ENCODE measurements at places on chromosomes 16 and 17.

DNA sequence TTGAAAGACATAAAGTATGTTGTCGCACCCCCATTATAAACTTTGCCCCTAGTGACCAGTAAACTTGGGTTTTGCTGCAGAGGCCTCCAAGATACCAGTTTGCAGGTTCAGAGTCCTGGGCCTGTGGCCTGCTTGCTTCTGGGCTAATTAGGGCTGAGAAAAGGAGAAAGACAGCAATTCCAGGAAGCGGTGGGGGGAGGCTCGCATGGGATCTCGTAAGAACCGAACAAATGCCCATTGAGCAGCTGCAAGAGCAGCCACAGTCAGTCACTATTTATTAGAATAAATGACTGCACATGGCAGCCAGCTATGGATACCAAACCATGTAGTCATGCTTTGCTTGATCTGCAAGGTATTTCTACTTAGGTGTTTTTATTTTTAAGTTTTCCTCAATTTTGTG lies 4.9 kb downstream of the SHISA9 start:
- DNase-seq, result no peak

- no peak for DNase-seq
Measured at GRCh38 chr16:9115277-9115676, 23.8 kb downstream of the HAPSTR1 start.

GRCh38 chr16:2798723-2799204 lies 494 bp downstream of the PRSS41 start:
- no peak for DNase-seq

DNA sequence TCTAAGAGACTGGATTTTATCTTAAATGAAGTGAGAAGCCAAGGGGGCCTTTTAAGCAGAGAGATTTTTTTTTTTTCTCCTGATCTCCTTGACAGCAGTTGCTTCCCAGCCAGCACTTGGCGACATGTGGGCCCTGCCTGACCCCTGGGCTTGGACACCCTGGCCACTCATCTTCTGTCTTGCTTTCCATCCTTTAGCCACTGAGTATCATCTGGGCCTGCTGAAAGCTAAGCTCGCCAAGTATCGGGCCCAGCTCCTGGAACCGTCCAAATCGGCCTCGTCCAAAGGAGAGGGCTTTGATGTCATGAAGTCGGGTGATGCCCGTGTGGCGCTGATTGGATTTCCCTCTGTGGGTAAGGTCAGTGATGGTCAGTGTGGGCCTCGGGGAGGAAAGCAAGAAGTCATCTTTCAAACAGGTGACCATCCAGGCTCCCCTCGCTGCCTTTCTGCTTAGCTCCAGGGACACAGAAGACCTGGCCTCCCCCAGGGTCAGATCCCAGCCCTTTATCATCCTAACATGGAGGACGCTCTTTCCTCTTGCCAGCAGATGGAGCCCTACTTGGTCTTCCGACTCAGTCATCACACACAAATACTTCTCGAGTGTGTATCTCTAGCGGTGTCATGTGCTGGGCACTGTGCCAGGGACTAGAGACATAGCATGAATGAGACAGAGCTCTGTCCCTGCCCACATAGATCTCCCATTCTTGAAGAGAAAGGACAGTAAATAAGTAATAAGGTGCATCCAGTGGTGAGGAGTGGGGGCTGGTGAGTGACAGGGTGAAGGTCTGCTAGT lies 6.1 kb downstream of the DRG2 start:
- DNase-seq, result no peak

DNA sequence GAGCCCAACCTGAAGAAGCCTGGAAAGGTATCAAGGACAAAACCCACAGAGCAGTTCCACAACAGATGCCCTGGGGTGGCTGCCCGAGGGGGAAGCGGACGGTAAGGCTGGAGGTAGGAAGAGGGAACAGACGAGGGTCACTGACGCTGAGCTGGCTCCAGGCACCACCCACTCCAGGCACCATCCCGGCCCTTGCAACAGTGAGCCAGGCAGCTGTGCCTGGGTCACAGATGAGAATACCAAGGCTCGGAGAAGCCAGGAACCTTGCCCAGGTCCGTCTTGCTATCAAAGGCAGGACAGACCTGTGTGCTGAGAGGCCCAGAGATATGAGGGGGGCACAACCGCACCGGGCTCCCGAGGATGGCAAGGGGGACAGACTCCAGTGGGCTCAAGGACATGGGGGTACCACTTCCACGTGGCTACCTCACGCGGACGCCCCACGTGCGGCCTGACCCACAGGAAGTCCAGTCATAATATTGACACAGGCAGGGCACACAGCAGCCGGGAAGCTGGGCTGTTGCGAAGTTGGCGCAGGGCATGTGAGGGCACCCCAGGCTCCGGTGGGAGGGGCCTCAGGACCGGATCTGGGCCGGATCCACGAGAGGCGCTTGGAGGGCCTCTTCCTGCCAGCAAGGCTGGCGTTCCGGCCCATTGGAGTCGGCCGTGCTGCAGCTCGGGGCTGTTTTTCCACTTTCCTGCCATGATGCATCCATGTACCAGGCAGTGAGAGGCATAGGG lies 29.9 kb downstream of the PEMT start:
- DNase-seq, result no peak

DNA sequence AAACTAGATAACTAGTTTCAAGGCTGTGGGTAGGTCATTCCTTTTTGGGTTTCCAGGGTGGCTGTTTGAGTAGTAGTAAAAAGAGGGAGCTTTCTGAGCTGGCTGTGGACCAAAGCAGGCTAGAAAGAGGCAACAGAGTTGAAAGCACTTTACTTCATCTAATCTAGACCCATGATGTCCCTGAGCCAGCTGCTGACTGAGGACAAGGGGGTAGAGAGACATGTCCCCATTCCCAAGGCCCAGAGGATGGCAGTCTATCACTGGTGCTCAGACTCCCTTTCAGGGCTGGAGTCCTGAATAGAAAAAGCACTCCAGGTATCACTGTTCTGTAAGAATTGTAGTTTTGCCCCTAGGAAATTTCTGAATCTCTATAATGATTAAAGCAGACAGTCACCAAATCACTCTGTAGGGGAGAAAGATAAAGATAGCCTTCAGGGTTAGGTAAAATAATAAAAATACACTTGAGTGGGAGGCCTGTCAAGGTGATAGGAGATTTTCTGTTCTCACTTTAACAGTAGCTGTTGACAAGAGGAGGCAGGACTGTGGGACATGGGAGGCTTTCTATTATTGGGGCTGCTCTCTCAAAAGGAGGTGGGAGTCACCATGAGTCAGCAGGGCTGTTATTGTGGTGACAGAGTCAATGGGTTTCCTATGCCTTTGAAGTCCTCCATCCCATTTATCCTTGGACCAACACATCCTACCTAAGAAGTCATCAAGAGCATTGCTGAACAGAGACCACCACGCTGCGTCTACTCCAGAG lies 190.2 kb upstream of the MPHOSPH6 start:
- no peak for DNase-seq

DNA sequence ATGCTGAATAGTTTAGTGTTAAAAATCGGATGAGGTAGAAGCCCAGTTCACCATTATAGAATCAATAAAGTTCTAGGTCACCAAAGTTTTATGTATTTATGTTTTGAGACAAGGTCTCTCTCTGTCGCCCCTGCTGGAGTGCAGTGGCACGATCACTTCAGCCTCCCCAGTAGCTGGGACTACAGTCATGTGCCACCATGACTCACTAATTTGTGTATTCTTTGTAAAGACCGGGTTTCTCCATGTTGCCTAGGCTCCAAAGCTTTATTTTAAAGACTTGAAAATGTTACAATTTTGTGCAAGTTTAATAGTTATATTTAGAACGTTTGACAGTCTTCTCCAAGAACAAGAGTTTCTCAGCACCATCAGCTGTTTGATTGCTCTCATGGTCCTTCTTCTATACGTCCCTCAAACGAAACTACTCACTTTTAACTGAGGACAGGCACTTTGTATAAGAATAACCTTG lies 32.1 kb downstream of the NDE1 start:
- DNase-seq, result peak; percentile 30

GRCh38 chr16:66534376-66534799 lies 15.5 kb downstream of the TK2 start:
- DNase-seq, result no peak

DNA sequence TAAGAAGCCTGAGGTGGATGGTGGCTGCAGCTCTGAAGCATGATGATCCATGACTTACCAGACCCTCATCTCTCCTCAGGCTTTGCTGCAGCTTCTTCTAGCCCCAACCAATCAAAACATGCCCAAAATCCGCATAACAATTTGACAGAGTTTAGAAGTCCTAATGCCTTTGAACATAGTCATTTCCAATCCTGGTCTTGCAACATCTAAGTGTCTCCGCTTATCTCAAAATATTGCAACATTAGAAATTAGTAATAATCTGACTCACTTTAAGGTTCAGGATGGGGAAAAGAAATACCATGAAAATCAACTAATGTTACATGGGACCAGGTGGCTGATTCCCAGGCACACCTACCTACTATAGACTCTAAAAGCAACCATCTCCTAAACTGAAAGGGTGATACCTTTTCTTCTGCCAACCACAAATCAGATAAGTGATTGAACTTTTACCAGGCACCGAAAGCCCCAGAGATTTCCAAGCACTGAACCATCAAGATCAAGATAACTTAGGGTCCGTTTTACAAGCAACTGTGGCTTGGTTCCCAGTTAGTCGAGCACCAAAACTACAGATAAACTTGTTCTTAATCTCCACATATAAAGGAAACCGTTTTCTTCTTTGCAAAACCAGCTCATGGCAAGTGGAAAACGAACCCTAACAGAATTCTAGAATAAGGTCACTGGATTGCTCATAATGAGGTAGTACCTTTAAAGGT lies 14.0 kb downstream of the ERN1 start:
- DNase-seq, result no peak
